ENCODE measurements at places on chromosomes 11 and 22.

GRCh38 chr22:19766511-19767426, 6.2 kb downstream of the TBX1 start:
- DNase-seq, result no peak

DNA sequence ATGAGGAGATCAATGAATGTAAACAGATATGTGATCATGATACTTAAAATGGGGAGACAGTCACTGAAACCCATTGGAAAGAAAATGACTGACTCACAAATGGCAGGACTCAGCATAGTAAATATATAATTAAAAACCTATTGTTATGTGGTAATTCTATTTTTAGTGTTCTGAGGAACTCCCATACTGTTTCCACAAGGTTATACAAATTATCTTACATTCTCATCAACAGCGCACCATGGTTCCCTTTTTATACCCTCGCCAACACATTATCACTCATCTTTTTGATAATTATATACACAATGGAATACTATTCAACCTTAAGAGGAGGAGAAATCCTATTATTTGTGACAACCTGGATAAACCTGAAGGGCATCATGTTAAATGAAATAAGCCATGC, 17.1 kb downstream of the OR5B21 start:
- no peak for DNase-seq

DNA sequence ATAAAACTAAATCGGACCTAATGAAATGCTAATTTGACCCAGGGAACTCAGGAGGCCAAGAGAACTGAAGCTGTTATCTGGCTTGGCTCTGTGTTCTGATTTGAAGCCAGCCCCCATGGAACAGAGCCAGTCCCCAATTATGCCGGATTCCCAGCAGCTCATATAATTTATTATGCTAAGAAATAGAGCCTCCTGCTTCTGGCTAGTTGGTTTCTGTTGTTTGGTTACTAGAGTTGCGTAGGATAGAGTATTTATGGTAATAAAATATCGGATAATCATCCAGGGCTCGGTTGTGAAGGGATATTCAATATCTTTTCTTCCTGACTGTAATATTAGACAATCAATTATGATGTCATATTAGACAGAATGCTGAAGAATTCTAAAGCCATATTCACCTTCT, 120.4 kb upstream of the TTC12 start:
- no peak for DNase-seq

- DNase-seq, result no peak
These were observed 38.4 kb upstream of the CLMP start for GRCh38 chr11:123233280-123233974.
